IMR-90 (cell line): ENCODE measurements at places on chromosomes 16 and 17.

DNA sequence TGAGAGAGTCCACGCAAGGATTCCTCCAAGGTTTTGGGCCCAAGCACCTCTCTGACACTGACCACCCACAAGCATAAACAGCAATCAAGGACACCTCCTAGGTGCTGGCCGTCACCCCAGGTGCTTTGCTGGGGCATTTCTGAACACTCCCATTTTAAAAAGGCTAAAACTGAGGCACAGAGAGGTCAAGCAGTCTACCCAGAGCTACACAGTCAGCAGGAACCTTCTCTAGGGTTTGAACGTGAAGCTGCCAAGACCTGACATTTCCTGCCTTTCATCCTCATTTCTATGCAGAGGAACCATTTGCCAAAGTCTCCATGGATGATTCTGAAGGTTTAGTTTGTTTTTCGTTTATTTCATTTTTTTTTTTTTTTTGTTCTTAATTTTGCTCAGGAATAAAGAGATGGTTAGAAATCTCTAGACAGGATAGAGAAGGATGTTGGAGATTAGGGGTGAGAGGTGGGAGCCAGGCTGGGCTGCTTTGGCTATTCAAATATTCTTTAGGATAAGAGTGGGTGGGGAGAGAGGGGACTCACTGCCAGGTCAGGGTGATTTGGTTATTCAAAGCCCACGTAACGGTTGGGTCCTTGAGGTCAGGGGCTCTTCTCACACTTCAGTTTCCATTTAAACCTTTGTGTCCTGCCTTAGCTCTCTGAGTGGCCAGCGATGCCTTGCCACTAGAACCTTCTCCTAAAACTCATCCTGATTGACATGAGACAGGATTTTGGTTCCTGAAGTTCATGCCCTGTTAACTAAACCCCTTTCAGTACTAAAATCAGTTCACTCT lies 6.2 kb downstream of the PLCG2 start:
- no peak for DNase-seq

- DNase-seq, result no peak
Observed at GRCh38 chr16:57148481-57148880, 37.4 kb downstream of the PSME3IP1 start.

DNA sequence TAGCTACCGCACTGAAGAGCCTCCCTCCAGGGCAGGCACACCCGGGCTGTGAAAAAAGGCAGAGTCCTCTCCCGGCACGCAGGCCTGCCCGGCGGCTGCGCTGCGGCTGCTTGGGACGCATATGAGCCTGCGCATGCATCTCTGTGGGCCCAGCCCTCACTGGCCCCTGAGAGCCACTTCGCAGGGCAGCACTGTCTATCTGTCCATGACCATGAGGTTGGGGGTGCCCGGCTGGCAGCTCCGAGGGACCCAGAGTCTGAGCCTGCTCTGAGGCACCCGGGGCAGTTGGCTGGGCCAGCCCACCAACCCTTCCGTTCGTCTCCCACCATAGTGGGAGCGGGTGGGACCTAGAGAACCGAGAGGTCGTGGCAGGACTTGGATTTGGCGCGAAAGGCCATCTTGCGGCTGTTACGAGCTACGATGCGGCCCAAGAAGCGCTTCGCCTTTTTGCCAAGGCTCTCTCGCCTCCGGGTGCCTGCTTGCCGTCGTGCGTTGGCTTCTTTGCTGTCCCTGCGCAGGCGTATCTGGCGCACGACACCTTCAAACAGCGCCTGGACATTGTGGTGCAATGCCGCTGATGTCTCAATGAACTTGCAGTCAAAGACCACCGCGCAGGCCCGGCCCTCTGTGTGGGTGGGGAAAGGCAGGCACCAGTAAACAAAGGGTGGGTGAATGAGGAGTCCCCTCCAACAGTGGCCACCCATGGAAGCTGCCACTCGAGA lies 3.2 kb upstream of the CDH16 start:
- no peak for DNase-seq

- DNase-seq, result peak; percentile 78
Observed at GRCh38 chr16:50183316-50183715, 30.2 kb downstream of the TENT4B start.

DNA sequence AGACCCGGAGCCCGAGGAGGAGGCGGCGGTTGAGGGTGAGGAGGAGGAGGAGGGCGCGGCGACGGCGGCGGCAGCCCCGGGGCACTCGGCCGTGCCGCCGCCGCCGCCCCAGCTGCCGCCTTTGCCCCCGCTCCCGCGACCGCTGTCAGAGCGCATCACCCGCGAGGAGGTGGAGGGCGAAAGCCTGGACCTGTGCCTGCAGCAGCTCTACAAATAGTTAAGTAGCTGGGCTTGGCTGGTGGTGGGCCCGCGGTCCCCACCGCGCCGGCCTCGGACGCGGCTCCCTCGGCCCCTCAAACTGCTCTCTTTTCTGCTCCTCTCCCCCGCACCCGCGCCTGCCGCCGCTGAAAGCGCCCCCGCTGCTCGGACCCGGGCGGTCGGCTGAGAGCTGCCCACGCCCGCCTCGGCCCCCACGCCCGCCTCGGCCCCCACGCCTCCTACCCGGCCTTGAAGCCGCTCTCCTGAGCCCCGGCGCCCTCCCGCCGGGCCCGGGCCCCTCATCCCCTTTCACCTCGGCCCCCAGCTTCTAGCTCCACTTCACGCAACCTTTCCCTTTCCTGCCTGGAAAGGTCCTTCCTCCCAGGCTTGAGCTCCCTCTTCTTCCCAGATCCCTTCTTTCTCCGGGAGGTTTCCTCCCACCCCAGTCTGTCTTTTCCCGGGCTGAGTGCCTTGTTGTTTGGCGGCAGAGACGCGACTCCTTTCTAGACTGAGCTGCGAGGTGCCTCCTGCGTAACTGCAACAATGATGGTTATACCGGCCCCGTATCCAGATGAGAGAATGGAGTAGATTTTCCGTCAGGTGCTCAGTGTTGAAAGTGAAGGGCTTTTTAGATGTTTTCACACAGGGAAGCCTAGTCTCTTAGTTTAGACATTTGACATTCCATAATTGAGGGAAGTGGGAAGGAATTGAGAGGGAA lies 850 bp downstream of the PPM1E start:
- no peak for DNase-seq

GRCh38 chr17:68937890-68938514 lies 17.2 kb downstream of the ABCA8 start:
- DNase-seq, result no peak

- DNase-seq, result peak; percentile 83
Observed at GRCh38 chr17:21549107-21549687, 143.1 kb upstream of the KCNJ18 start.

- DNase-seq, result peak; percentile 7
Observed at GRCh38 chr16:58409316-58409973, 17.2 kb downstream of the GINS3 start.

- no peak for DNase-seq
Observed at GRCh38 chr16:69794486-69794885, 32.4 kb downstream of the WWP2 start.

- no peak for DNase-seq
Observed at GRCh38 chr16:20830372-20830771, 24.0 kb downstream of the REXO5 start.

DNA sequence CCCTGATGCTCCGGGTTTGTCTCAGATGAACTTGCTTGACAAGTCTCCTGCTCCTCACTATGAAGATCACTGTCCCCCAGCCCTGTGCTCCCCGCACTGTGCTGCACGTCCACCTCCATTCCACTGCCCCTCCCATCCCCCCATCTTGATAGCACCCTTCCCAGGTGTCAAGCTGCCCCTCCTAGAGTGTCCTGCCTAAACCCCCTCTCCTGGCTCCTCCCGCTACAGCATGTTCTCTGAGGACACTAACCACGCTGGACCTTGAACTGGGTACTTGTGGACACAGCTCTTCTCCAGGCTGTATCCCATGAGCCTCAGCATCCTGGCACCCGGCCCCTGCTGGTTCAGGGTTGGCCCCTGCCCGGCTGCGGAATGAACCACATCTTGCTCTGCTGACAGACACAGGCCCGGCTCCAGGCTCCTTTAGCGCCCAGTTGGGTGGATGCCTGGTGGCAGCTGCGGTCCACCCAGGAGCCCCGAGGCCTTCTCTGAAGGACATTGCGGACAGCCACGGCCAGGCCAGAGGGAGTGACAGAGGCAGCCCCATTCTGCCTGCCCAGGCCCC lies 18.5 kb downstream of the DEXI start:
- DNase-seq, result no peak

DNA sequence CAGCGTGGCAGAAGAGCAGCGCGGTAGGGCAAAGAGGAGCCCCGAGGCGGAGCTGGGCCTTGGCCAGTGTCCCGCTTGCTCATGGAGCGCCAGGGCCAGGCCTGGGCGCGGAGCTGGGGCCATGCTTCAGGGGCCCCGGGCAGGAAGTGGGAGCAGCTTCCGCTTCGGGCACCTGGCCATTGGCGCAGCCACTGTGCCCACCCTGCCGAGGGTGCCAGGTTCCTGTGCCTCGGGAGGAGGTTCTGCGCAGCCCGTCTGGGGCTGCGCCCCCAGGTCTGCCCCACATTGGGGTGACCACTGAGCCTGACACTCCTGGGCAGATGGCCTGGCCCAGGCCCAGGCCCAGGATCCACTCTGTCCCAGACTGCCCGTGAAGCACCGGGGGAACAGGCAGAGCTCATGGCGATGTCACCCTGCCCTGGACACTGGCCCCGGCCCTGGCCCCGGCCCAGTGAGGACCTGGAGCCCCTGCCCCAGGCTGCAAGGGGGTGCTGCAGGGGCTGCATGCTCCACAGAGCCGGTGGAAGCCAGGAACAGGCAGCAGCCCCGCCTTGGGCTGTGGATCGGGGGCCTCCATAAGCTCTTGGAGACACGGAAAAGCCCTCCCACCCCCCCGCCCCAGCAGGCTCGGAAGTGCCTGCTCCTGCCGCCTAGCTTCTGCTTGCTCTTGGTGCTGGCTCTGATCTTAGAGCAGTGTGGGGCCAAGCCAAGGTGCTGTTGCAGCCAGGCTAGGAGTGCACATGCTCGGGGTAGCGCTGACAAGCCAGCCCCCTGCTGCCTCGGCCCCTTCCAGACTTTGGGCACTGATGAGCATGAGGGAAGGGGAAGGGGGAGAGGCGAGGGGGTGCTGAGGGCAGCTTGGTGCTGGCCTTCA lies 35.9 kb upstream of the FOXJ1 start:
- DNase-seq, result no peak

- DNase-seq, result no peak
Observed at GRCh38 chr16:82081264-82081663, 46.2 kb downstream of the HSD17B2 start.

DNA sequence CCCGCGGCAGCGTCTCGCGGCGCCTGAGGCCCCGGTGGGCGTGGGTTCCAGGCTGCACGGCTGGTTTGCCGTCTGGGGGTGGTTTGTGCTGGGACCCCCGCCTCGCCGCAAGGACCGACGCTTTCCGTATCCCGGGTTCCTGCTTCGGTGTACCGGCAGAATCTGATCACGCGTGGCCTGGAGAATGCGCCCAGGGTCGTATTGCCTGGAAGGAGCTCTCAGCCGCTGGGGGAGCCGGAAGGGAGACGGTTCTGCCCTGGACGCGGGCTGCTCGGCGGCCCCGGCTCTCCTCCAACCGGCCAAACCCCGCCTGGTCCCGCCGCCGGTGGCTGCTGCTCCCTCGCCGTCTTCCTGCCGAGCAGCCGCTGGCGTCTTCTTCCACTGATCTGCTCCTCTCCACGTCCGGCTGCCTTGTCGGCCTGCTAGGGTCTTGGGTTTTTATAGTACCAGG lies 39.8 kb downstream of the ZNF778 start:
- DNase-seq, result no peak

DNA sequence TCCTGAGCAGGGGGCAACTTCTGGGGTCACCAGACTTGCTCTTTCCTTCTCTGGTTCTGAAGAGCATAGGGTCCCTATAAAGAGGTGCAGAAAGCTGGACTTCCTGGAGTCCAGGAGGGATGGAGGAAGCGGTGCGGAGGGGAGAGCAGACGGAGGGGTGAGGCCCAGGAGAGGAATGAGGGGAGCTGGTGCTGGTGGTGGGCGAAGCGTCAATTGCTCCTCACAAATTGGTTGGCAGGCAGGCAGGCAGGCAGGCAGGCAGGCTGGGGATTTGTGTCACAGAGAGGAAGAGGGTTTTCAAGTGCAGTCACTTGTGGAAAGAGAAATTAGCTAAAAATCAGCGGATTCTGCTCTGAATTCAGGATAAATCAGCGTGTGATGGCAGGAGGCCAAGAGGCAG lies 133.7 kb upstream of the CDC42EP4 start:
- no peak for DNase-seq

- peak; percentile 97 for DNase-seq
Observed at GRCh38 chr16:16021988-16022682, 72.7 kb downstream of the ABCC1 start.

GRCh38 chr16:265711-266110 lies 10.0 kb downstream of the RGS11 start:
- DNase-seq, result no peak

DNA sequence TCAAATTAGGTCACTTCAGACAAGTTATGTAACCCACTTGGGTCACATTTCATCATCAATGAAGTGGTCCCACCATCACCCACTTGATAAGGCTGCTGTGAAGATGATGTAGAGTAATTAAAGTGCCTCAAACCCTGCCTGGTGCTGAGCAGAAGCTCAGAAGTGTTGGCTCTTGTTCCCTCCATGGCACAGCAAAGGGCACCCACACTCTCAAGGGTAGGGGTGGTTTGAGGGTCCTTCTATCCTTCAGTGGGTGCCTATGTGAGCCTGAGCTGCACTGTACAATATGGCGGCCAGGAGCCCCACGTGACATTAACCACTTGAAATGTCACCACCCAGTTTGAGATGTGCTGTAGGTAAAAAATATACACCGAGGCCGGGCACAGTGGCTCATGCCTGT lies 71.5 kb downstream of the CYTH1 start:
- DNase-seq, result no peak

GRCh38 chr16:68506331-68507053 lies 32.6 kb upstream of the ZFP90 start:
- DNase-seq, result peak; percentile 8

DNA sequence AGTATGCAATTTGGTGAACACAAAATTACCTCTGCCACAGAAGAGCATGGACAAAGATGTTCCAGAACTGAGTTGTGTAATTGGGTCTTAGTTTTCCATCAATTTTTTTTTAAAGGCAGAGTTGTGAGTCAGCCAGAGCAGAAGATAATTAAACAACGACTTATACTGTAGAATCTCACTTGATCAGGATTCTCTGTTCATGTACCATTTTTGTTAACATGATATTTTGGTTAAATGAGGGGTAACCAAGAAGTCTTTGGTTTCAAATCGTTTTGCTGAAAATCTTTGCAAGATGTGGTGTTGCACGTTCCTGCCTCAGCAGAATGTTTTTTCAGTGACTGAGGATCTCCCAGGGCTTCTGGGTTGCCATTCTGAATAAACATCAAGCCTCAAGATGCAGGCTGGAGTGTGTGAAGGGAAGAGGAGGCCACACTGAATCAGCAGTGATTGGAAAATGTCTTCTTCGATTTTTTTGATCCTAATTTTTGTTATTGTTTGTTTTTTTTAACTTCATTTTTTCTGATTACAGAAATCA lies 232.6 kb upstream of the IRX3 start:
- no peak for DNase-seq

GRCh38 chr17:33875973-33876372 lies 379.1 kb upstream of the CCL2 start:
- no peak for DNase-seq

GRCh38 chr17:74070998-74071679 lies 132.3 kb upstream of the RPL38 start:
- DNase-seq, result no peak

DNA sequence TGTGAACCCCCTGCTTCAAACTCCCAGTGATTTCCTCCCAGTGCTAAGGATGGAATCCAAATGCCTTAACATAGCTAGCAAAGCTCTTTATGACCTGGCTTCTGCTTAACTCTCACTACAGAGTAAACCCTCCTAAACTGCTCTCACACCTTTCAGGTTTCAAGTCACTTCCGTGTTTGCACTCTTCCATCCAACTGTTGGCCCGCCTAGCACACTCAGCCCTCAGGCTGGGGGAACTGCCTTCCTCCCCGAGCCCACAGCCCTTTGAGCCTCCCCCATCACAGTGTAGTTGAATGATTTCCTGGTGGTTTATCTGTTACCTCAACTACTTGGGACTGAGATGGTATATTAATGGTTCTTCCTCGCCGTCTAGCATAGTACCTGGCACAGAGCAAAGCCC lies 342.5 kb downstream of the NPIPA8 start:
- no peak for DNase-seq
